Tongue (tissue), 3 donors: ENCODE measurements at places on chromosomes 2 and 18.

GRCh38 chr2:191560411-191560980 lies 117.4 kb upstream of the NABP1 start:
- peak; percentile 13 for DNase-seq

DNA sequence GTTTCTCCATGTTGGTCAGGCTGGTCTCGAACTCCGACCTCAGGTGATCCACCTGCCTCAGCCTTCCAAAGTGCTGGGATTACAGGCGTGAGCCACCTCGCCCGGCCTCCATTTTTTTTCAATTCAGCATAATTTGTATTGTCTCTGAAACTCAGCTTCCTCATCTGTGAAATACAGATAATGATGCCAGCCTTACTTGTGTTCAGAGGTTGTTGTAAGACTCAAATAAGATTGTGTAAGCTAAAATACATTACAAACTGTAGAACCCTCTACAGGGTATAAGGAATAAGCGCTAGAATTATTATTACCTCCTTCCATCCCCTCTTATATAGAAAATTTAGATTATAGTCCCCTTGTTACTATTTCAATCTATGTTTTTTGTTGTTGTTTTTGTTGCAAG lies 24.8 kb upstream of the STARD7 start:
- no peak for DNase-seq

GRCh38 chr2:218508299-218508698 lies 59.9 kb downstream of the USP37 start:
- DNase-seq = no peak

DNA sequence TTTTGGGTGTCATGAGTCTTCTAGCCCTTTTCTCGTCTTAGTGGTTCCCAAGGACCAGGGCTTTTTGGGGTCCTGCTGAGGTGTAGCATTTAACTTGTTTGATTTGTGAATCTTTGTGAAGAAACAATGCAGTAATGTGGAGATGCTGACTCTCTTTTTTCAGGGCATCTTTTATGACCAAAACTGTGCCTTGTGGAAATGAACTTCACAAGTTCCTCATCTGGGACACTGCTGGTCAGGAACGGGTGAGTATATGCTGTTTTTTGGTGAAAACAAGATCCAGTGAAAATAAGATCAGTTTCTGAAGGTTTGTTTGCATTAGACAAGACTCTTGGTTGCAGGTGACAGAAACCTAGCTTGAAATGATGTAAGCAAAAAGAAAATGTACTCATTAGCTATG lies 83.9 kb downstream of the RAB31 start:
- no peak for DNase-seq

- DNase-seq = no peak
These were observed 45.9 kb downstream of the ITPRID2 start for GRCh38 chr2:181937473-181937872.

- no peak for DNase-seq
These were observed 100.9 kb downstream of the ASAP2 start for GRCh38 chr2:9307535-9307934.

GRCh38 chr2:29146197-29146596 lies 31.0 kb downstream of the CLIP4 start:
- no peak for DNase-seq

DNA sequence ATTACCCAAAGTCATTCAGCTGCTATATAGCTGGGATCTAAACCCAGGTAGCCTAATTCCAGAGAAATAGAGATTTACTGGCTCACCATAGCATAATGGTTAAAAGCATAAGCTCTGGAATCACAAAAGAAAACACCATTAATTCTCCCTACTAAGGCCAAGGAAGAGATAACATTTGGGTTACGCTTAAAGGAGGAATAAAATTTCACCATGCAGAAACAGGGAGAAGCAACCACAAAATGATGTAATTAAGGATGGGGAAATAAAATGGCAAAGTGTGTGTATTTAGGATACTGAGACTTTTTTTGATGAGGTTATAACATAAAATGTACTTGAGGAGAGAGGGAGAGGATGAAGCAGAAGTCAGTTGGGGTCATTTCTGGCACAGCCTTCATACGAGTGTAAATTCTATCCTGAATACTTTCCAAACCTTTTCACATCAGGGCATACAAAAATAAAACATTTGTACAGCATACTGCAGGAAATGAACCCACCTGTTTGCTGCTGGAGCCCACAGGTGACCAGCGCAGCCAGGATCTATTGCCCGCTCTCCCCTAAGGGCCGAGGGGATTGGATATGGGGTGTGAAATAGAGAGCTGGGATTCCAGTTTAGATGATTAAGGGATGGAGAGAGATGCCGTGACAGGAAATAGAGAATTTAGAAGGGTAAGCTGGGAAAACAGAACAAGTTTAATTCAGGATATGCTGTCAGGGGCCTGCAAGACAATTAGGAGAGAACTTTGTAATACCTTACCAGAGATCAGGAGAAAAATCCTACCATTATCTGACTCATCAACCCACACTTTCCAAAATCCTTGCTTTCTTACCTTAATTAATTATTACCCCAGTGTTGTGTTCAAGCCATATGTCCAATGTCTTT lies 43.8 kb upstream of the SERTAD2 start:
- no peak for DNase-seq

GRCh38 chr2:77487074-77487803 lies 34.9 kb downstream of the LRRTM4 start:
- DNase-seq = no peak

- DNase-seq = peak; percentile 16
These were observed 807.0 kb downstream of the SLC4A3 start for GRCh38 chr2:220434385-220434784.

GRCh38 chr2:170375192-170375591 lies 197.2 kb downstream of the MYO3B start:
- no peak for DNase-seq

GRCh38 chr2:182447863-182448262 lies 21.0 kb upstream of the PDE1A start:
- no peak for DNase-seq

- no peak for DNase-seq
These were observed 635.7 kb upstream of the NRXN1 start for GRCh38 chr2:51667679-51668078.

DNA sequence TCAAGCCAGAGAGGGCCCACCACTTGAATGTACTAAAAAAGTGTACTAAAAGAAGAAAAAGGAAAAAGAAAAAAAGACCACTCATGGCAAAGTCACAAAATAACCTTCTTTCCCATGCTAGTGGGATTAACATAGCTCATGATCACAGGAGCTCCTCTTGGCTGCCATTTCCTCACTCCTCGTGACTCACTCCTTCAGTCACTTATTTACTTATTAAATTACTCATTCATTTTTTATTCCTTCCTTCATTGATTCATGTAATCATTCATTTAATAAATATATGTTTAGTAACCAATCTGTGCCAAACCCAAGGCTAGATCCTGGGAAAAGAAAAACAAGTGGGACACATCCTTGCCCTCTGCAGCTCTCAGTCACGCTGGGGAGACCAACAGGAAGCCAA lies 300.5 kb downstream of the INSIG2 start:
- no peak for DNase-seq

DNA sequence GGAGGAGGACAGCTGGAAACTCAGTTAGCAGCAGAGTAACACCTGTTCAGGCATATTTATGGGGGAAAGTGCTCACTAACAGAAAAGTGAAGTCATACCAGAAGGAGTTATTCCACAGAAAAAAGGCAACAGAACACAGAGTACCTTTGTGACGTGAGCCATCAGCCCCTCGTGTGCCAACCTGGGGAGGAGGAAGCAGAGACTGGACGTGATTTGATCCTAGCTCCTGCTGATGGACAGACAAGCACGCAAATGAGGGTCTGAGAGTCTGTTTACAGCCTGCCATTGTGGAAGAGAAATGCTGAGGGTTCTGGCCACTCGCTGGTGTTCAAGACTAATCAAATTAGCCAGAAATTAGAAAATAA lies 120.7 kb downstream of the ZNF521 start:
- no peak for DNase-seq

DNA sequence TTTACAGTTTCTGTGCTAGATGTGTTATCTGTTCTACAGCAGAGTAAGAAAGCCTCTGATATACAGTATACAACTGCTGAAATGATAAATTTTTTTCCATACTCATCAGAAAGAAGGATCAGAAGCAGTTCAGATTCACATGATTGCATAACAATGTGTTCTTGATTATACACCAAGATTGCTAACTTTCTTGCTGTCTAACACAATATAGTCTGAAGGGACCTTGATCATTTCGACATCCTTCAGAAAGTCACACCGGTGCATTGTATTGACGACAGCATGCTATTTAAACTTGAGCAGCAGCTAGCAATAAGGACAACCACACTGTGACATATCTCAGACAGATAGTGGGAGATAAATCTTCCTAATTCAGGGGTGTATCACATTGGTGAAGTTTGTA lies 127.2 kb downstream of the PDE1A start:
- DNase-seq = no peak

DNA sequence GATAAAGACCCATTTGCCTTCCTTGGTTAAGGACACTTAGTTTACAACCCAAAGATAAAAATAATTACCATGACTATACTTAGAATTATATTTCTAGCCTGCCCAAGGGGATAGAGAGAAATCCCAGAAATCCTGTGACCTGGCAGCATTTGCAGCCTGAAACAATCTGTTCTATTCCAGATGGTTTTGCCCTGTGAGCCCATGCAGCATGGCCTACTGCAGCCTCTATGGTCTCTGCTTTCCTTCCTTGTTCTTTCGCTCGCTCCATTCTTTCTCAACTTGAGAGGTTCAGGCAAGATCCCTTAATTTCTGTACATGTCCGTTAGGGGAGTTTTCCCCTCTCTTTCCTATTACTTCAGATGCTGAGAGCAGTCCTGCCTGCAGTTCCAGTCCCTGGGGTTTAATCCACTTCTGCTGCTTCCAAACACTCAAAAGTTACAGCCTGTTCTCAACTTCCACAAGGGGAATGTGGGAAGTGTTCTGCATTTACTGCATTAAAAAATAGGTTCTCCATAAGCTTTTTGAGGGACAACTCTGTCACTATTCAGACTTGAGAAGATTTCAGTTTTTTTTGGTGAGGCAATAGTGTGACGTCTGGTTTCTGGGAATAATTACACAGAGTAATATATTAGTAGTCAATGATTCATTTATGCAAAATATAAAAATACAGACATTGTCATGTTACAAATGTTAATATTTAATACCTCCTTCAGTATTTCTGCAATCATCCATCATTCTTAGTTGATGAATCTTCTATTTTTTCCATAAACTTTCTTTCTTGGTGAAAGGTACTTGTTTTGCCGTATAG lies 80.3 kb downstream of the CDCA7 start:
- peak; percentile 29 for DNase-seq
